Fibroblast of skin of right biceps (primary cell): ENCODE measurements at places on chromosomes 12 and 14.
A peak's percentile ranks its signal among the peaks of the same experiment; 100 is the strongest.

DNA sequence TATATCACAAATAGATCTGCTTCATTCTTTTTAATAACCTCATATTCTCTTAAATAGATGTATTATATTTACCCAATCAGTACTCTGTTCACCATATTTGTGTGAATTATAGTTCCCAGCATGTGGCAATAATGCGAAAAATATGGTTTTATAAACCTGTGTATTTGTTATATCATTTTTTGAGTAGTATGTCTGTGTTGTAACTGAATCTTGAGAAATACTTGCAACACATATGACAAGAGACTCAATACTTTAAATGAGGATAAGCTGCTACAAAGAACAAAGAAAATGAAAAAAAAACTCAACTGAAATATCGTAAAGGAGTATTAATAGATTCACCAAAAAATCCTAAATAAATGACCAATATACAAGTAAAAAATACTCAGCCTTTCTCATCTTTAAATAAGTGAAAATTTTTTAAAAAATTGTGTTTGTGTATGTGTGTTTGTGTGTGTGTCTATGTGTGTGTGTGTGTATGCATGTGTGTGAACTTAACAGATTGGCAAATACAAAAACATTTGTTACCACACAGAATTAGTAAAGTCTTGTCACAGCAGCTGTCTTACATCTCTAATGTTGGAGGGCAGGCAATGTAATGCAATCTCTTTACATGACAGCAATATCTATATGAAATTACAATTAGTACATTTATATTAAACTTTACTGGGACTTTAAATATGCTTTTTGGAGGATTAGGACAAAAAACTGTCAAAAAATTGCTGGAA is 441.9 kb upstream of the MGAT4C start:
- no peak for DNase-seq

GRCh38 chr12:81835783-81836182 is 76.6 kb upstream of the PPFIA2 start:
- no peak for DNase-seq

DNA sequence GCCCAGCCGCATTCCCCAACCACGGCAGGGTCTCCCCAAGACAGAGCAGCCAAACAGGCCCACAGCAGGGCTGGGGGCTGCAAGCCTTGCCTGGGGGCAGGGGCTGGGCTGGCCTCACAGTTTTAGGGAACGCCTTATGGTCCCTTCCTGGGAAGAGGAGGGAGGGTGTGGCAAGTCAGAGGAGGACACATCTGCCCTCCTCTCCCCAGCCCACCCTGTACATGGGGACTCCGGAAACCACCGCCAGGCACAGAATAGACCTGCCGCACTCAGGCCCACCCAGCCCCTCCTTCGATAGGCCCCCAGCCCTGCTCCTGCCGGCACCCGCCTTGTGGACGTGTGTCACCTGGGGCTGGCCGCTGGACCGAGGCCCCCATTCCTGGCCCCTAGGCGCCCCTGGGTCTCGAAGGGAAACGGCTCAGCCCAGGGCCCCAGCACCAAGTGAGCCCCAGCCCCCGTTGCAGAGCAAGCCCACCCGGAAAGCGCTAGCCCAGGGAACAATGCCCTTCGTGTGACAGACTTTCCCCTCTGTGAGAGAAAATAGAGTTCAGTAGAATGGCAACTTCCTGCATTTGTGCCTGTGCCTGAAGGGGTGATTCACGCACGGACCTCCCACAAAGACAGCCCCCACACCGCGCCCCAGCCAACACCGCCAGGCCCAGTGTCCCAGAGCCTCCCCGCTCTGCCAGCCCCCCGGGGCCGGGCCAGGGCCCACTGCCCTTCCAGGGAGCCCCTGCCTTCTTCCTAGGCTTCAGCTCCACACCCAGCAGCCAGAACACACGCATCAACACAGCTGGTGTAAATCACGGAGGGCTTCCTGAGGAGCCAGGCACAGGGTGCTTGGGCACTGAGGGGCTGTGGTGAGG is 12.0 kb upstream of the NUDT14 start:
- DNase-seq, result peak; percentile 25

- DNase-seq, result peak; percentile 53
These were observed 10.2 kb downstream of the CD69 start for GRCh38 chr12:9750276-9751203.

DNA sequence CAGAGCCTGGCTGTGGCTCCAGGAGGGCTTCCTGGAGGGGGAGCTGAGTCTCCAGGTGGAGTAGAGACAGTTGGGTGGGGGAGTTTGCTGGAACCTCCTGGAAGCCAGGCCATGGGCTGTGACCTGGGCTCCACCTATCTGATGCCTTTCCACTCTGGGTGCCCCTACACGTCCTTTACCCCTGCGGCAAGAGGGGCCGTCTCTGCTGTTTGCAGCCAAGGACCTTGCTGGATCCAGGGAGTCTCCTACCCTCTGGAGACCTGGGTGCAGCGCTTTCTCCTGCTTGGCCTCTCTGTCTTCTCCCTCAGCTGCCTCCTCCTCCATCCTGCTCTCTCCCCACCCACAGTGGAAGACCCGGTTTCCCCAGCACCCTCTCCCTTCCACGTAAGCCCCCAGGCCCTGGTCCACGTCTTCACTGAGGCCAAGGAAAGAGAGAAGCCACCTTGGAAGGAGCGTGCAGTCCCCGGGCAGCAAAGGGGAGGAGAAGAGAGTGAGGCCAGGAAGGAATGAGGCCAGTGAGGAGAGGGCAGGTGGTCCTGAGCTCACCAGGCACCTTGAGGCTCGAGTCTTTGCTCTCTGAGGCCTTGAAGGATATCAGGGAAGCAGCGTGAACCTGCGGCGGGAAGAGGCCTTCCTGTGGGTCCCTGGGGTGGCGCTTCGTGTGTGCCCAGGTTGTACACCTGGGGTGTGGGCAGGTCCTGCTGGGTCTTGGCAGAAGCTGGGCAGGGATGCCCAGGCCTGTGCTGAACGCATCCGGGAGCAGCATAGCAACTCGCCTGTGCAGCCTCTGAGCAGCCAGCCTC is 294.3 kb upstream of the RTL1 start:
- no peak for DNase-seq

DNA sequence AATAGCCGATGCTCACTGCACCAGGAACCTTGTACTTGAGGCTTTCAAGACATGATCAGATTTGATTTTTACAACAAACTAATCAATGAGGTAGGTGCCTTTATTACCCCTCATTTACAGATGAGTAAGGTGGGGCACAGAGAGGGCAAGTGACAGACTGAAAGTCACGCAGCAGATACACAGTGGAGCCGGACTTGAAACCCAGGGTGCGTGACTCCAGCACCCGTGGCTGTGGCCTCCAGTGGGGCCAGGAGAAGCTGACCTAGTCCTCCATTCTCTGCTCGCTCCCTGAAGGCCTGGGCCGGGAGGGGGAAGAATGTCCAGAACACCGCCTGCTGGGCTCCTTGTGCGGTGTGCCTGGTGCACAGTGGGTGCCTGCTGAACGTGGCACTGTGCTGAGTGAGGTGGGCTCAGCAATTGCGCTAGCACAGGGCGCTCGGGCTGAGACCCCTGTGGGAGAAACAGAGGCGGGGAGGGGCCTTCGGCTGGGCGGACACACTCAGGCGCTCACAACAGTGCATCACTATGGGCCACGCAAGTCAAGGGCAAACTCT is 125.2 kb downstream of the CALM1 start:
- DNase-seq, result no peak
